ENCODE measurements at places on chromosomes 6 and 20.

DNA sequence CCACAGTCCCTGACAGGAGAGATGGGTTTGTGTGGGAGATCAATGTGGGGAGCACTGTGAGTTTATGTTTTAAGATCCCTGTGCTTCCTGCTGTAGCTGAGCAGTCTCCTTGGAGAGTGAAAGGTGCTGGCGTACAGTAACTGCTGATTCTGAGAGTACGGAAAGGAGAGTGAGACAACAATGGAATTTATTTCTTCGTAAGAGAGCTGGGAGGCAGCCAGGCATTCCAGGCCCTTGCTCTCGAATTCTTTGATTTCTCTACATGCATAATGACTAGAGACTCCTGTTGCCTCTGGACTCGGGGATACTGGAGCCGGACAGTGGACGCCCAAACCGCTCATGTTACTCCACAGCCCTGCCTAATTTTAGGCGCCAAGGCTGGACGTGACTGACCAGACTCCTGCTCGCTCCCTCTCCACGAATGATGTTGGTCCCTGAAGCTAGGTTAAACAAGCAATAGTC, 131.0 kb upstream of the PHACTR1 start:
- DNase-seq, result no peak

DNA sequence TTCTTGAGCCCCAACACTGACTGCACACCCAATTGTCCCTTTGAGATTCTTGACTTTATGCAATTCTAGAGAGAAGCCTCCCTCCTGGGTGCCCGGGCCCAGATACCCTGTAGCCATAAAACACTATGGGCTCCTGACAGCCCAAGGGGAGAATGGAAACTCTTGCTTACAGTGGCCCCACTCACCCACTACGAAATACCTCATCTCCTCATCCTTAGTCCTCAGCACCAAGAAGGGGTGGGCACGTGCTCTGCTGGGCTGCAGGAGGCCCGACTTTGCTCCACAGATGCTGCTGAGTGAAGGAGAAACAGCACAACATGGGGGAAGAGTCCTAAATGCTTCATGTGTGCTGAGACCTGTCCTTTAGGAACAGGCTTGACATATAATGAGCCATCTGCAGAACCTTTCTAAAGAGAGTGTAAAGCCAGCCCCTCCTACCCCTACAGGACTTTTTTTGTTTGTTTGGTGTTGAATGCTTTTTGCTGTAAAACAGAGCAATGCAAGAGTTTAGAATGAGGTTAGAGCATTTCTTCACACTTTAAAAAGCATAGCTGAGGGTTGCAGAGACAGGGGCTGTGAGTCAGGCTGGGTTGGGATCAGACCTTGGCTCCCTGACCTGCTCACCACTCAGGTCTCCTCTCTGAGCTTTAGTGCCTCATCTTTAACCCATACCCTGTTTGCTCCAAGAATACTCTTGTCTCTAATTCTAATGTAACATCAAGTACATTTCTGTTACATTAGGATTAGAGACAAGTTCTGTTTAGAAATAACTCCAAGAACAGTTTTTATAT, 17.6 kb upstream of the SIRPG start:
- DNase-seq, result no peak

DNA sequence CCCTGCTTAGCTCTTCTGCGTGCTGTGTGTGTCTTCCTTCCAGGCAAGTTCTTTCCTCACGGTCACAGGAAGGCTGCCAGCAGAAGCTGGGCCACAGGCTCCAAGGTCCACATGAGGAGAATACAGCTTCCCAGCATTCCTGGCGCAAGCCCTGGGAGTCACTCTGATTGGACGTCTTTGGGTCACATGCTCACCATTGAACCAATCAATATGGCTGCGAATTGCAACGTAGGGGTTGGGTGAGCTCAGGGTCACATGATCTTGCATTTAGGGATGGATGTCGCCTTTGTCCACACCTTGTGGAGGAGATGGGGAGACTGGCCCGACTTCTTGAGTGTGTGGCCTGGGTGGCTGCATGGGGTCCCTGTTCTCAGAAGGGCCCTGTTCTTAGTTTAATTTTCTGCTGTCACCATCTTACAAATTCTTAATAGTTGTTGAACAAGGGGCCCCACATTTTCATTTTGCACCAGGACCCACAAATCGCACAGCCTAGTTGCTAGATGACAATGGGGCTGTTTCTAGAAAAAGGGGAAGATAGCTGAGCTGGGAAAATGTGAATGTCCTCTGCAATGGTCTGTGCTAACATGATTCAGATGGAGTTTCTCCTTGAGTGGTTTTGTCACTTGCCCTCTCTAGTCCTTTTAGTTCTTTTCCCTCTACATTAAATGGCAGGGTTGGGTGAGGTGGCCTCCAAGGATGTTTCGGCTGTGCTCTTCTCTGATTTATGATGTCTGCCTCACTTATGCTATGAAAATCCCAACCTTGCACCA, 149.6 kb downstream of the CDH26 start:
- no peak for DNase-seq

GRCh38 chr6:29509239-29509638, 21.5 kb upstream of the MAS1L start:
- no peak for DNase-seq

GRCh38 chr6:33147807-33148666, 44.2 kb downstream of the COL11A2 start:
- no peak for DNase-seq

- DNase-seq, result no peak
Measured at GRCh38 chr6:117138920-117139319, 126.4 kb upstream of the VGLL2 start.

DNA sequence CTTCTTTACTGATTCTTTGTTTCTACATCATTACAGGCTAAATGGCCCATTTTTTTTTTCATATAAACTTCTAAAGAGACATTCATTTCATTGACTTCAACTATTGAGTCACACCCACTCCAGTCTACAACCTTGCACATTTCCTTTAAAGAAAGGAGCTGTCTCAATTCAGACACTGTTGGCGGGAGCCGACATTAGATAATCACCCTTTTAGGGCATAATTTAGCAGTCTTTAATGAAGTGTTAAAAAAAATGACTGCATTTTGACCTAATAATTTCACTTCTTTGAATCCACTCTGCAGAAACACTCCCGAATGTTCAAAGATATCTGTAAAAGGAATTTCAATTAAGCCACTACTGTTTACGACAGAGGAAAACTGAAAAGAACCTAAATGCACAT, 1.5 kb downstream of the EPM2A start:
- DNase-seq, result no peak

GRCh38 chr6:98203170-98203806, 631.1 kb upstream of the POU3F2 start:
- no peak for DNase-seq

DNA sequence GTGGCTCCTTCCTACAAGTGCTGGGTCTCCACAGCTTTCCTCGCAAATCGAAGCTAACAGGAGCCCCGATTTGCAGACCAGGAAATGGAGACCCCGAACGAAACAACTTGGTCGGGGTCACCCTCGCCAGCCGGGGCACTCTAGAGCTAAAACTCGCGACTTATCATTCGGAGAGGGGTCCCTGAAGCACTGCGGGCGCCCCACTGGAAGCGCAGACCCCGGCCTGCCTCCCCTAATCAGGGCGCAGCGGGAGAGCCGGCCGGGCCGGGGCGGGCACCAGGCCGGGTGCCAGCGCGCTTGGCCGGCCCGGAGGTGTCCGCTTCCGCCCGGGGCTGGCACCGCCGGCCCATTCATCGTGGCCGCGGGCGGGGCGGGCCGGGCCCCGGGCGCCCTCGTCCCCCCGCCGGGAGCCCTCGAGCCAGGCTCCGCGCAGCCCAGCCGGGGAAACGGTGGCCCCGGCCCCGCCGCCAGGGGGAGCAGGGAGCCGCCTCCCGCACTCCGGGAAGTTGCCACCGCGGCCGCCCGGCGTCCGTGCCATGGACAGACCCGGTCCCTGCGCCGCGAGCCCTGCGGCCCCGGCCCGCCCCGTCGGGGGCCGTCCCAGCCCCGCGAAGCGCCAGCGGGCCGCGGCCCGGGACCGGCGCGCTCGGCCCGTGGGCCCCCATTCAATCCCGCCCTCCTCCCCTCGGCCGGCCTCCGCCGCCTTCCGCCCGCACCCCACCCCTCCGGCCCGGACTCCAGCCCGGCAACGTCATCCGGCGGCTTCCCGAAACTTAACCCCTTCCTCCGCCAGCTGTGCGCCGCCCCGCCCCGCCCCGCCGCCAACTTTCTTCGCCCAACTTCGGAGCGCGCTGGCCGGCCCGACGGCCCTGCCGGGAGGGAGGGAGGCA, 961 bp downstream of the RRBP1 start:
- peak; percentile 80 for DNase-seq

- no peak for DNase-seq
Measured at GRCh38 chr20:33561692-33562601, 72.1 kb downstream of the CBFA2T2 start.

DNA sequence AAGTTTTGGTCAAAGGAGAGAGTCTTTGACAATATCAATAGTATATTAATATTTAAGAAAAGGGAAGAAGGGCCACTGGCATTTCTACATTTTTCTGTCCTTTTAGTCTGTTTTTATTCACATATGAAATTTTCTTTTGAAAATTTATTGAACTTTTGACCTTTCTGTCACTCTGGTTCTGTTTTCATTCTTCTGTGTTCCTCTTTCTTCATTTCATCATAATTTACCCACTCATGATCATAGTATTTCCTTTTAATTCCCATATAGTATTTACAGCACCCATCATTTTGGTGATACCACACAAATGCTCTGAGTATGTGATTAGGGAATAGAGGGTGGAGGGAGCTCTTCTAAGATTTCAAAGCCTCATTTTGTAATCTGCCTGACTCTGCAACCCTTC, 142.8 kb downstream of the GJA1 start:
- no peak for DNase-seq

DNA sequence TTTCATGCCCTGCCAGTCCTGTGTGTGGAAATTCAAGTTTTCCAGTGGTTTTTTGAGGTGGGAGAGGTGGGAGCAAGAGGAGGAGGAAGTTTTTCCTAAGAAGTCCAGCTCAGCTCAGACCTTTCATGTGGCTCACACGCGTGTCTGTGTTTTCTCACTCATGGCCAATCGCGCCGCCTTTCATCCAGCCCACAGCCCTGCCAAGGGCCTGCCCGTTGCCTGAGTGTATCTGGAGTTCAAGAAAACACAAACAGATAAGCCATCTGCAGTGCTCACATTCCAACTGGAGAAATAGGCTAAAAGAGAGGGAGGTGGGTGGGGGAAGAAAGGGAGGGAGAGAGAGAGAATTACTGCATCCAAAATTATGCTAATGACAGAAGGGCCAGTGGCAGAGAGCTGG, 12.6 kb upstream of the MPC1 start:
- DNase-seq, result no peak

DNA sequence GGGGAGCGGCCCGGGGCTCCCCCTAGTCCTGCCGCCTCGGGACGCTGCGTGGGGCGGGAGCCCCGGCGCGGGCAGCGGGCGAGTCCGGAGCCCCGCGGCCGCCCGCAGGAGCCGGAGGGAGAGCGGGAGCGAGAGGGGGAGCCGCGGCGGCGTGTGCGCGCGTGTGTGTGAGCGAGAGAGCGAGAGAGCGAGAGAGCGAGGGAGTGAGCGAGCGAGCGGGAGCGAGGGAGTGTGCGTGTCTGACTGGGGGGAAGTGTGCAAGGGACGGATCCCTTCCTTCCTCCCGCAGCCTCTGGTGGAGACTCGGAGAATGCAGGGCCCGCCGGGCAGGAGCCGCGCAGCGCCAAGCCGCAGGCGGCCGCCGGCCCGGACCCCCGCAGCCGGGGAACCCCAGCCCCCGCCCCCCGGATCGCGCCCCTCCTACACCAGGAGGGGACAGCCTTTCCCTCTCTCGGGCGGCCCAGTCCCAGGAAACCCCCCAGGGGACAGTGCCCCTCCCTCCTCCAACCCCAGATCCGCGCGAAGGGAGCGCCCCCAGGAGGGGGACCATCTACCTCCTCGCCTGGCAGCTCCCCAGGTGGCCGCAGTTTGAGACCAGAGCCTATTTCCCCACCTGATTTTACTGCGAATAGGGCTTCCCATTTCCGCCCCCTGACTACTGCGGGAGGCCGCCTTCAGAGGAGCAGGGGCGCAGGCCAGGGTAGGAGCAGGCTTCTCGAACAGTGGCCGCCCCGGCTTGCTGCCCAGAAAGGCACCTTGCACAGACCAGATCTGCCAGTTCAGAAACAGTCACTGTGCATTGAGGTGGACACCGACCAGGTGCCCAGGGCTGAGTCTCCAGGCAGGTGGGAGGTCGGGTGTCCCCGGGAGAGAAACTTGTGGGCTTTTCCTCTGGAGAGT, at the start of gene CDH22:
TSS of gene CDH22 (minus strand) at position 241 of the 900 bp plus-strand sequence. CDS start 57,204 bp downstream, outside the sequence.
- peak; percentile 26 for DNase-seq

- no peak for DNase-seq
Measured at GRCh38 chr20:9093218-9093957, 24.5 kb downstream of the PLCB4 start.

GRCh38 chr6:33716890-33717632, 5.6 kb upstream of the UQCC2 start:
- no peak for DNase-seq

GRCh38 chr6:52336919-52337561, 24.9 kb upstream of the PAQR8 start:
- DNase-seq, result no peak

DNA sequence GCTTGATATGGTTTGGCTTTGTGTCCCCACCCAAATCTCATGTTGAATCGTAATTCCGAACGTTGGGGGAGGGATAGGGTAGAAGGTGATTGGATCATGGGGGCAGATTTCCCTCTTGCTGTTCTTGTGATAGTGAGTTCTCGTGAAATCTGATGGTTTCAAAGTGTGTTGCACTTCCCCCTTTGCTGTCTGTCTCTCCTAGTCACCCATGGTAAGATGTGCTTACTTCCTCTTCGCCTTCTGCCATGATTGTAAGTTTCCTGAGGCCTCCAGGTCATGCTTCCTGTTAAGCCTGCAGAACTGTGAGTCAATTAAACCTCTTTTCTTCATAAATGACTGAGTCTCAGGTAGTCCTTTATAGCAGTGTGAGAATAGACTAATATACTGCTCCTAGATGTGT, 19.9 kb downstream of the PFDN4 start:
- no peak for DNase-seq

DNA sequence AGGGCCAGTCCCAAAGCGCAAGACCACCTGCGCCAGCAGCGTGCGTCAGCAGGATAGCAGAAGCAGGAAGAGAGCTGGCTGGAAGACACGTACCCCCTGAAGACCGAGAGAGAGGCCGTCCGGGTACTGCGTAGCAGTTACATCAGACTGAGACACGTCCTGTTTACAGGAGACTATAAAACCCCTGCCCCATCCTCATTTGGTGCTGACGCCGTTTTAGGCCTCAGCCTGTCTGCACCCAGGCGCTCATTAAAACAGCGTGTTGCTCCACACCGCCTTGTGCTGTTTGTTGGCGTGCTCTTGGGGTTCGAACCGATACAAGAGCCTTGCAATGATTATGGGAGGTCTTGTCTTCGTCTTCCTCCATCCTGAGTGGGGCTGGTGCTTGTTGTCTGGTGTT, 31.8 kb upstream of the ULBP3 start:
- no peak for DNase-seq

- no peak for DNase-seq
Measured at GRCh38 chr20:41956338-41957074, 338.3 kb upstream of the CHD6 start.

Data from CD4-positive, alpha-beta memory T cell (primary cell).